ENCODE measurements at places on chromosomes 2 and 18. TPM values are rescaled to one million over a fixed set of nuclear protein-coding genes. Genes with fewer than 3 reads are reported as not detected.

C1QL2 gene
- total RNA-seq = not detected

GRCh38 chr2:12261986-12262680, 454.6 kb upstream of the TRIB2 start:
- DNase-seq = no peak
- H3K4me1 ChIP-seq = peaks cover 25% of the 10 kb centered on the region
- no peaks in the 10 kb centered on the region for H3K27me3 ChIP-seq
- no peak overlapping the region for H3K4me3 ChIP-seq

- no peak overlapping the region for H3K4me3 ChIP-seq
- no peaks in the 10 kb centered on the region for H3K4me1 ChIP-seq
- no peak for DNase-seq
- no peaks in the 10 kb centered on the region for H3K36me3 ChIP-seq
- H3K27ac ChIP-seq = no peak overlapping the region
- no peaks in the 10 kb centered on the region for H3K27me3 ChIP-seq
Measured at GRCh38 chr2:152506843-152507242, 171.9 kb downstream of the FMNL2 start.

DNA sequence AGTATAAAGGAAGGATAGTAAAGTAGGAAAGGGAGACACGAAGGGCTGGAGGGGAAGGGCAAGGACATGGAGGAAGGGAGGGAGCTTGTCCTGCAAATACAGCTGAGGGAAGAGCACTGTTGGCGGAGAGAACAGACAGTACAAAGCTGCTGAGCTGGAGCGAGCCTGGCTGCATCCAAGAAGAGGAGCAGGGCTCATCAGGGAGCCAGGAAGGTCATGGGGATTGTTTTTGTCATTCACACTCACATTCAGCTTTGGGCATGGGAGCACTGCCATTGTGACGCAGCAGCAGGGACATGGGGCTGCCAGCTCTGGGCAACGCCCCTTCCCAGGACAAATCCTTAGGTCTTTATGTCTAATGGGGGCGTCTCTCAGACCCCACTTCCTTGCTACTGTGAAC, 125.1 kb downstream of the COPS8 start:
- H3K4me1 ChIP-seq = peaks cover 33% of the 10 kb centered on the region
- no peak overlapping the region for H3K4me3 ChIP-seq
- no peaks in the 10 kb centered on the region for H3K27me3 ChIP-seq
- H3K27ac ChIP-seq = peak overlapping the region; percentile 84
- DNase-seq = no peak
- no peaks in the 10 kb centered on the region for H3K36me3 ChIP-seq

DNA sequence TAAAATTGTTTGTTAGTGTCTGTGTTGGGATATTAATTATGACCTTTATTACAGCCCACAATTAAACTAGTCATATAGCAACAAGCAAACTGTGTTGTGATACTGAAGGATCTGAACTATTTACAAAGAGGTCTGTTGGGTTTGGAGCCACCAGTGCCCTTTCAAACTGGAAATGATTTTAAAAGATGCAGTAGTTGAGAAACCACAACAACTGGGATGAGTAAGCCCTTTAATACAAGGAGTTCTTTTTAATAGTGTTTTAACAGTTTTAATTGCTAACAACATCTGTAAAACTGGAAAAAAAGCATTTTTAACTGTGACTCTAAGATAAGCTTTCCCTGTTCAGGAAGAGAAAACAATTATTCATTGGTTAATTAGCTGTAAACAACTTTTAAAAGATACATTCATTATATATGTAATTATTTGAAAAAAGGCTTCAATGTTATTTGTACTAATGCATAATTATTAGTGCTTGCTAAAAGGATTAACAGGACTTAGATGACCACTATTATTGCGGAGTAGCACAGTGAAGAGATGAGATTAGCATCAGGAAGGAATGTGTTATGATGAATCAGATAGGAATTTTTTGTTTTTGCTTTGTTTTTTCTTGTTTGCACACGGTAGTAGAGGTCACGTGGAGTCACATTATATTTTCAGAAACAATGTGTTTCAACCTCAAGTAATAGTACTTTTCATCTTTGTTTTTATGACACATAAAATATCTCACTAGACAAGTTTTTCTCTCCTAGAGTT, 392.7 kb upstream of the FANCL start:
- no peak for DNase-seq
- no peaks in the 10 kb centered on the region for H3K27me3 ChIP-seq
- H3K36me3 ChIP-seq = no peaks in the 10 kb centered on the region

- DNase-seq = no peak
- H3K36me3 ChIP-seq = no peaks in the 10 kb centered on the region
- H3K27ac ChIP-seq = no peak overlapping the region
- H3K27me3 ChIP-seq = no peaks in the 10 kb centered on the region
- no peak overlapping the region for H3K4me3 ChIP-seq
- no peaks in the 10 kb centered on the region for H3K4me1 ChIP-seq
Measured at GRCh38 chr2:121078899-121079298, 206.1 kb downstream of the TFCP2L1 start.

- H3K36me3 ChIP-seq = no peaks in the 10 kb centered on the region
- DNase-seq = no peak
- no peaks in the 10 kb centered on the region for H3K27me3 ChIP-seq
- no peak overlapping the region for H3K27ac ChIP-seq
Measured at GRCh38 chr2:227377467-227378351, 1.4 kb downstream of the TM4SF20 start.

NCOA1 gene
- total RNA-seq = 51.2 TPM

HOXD3 gene
- 4.2 TPM for total RNA-seq

GRCh38 chr2:172817411-172817810, 81.8 kb downstream of the RAPGEF4 start:
- no peak for DNase-seq
- no peak overlapping the region for H3K4me3 ChIP-seq
- no peaks in the 10 kb centered on the region for H3K27me3 ChIP-seq
- no peaks in the 10 kb centered on the region for H3K36me3 ChIP-seq
- no peak overlapping the region for H3K27ac ChIP-seq

GRCh38 chr2:237446338-237446665, 32.3 kb upstream of the COL6A3 start:
- H3K36me3 ChIP-seq = no peaks in the 10 kb centered on the region
- no peak overlapping the region for H3K4me3 ChIP-seq
- peaks cover 17% of the 10 kb centered on the region for H3K4me1 ChIP-seq
- peak overlapping the region; percentile 49 for H3K27ac ChIP-seq
- H3K27me3 ChIP-seq = no peaks in the 10 kb centered on the region

CYTIP gene
- total RNA-seq = 3.5 TPM

- no peak for DNase-seq
- H3K27me3 ChIP-seq = no peaks in the 10 kb centered on the region
- H3K27ac ChIP-seq = no peak overlapping the region
- peaks cover 7% of the 10 kb centered on the region for H3K4me1 ChIP-seq
- H3K4me3 ChIP-seq = no peak overlapping the region
- H3K36me3 ChIP-seq = no peaks in the 10 kb centered on the region
Measured at GRCh38 chr2:73004466-73004865, 67.0 kb downstream of the SFXN5 start.

DNA sequence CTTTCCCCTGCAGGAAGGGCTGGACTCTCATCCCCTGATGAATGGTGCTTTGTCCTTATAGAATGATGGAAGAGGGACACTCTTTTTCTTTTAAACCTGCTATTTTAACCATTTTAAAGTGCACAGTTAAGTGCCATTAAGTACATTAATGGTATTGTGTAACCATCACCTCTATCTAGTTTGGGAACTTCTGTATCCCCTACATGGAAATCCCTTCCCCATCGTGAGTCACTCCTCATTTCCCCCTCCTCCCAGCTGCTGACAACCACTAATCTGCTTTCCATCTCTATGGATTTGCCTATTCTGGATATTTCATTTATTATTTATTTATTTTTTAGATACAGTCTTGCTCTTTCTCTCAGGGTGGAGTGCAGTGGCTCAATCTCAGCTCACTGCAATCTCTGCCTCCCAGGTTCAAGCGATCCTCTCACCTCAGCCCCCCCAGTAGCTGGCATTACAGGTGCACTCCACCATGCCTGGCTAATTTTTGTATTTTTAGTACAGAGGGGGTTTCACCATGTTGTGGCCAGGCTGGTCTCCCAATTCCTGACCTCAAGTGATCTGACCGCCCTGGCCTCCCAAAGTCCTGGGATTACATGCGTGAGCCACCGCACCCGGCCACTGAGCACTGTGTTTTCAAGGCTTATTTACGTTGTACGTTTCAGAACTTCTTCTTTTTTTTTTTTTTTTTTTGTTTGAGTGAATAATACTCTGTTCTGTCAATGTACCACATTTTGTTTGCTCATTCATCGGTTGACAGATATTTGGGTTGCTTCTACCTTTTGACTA, 15.8 kb downstream of the DGKD start:
- no peaks in the 10 kb centered on the region for H3K36me3 ChIP-seq
- H3K4me1 ChIP-seq = peaks cover 20% of the 10 kb centered on the region
- DNase-seq = peak; percentile 58
- no peaks in the 10 kb centered on the region for H3K27me3 ChIP-seq

DNA sequence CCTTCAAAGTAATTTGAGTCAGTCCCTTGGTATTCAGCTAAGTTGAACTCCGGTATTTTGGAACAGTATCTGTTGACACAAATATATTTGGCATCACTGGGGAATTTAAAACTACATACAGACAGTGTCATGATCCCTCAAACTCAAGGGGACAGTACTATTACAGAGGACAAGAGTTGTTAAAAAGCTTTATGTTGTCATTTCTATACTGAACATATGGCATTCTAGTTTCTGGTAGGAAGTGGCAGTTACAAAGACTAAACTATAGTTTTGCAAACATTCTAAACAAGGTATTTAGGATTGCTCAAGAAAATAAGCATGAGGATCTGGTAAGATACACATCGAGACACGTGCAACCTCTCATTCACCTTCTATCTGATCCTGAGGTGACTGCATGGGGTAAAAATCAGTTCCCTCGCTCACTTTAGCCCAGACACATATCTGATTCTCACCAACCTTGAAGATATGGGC, 16.6 kb upstream of the CCNYL1 start:
- no peaks in the 10 kb centered on the region for H3K4me1 ChIP-seq
- H3K27ac ChIP-seq = no peak overlapping the region
- no peak overlapping the region for H3K4me3 ChIP-seq

- H3K4me1 ChIP-seq = no peaks in the 10 kb centered on the region
- no peaks in the 10 kb centered on the region for H3K27me3 ChIP-seq
- DNase-seq = no peak
Measured at GRCh38 chr18:3153107-3153704, 66.6 kb downstream of the MYOM1 start.

DNA sequence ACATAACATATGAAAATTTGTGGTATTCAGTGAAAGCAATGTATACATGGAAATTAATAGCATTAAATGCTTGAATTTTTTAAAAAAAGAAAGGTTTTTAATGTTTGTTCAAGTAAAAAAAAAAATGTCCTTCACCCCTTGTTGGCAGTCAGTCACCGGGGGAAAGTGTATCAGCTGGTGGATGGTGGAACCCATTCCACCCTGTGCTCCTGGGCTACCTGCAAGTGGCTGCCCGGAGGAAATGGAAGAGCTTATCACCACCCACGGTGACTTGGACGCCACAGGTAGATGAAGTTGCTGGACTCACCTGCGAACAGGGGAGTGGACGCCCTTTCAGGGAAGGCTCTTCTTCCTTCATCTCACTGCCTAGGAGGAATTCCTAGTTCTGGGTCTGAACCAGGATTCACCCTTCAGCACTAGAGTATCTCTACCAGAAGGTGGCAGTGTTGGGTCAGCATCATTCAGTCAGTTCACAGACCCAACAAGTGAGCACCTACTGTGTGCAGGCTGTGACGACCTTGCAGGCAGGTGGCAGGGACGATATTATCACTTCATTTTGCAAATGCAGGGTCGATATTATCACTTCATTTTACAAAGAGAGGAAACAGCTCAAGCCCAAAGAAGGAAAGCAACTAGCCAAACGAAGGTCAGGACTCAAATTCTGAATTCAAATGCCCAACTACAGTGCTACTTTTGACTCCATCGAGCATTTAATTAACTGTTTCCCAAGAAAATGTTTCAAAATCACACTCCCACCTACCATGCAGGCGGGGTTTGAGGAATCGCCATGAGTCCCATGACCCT, 35.8 kb downstream of the CIB4 start:
- H3K27me3 ChIP-seq = no peaks in the 10 kb centered on the region
- H3K27ac ChIP-seq = no peak overlapping the region
- no peak overlapping the region for H3K4me3 ChIP-seq

DNA sequence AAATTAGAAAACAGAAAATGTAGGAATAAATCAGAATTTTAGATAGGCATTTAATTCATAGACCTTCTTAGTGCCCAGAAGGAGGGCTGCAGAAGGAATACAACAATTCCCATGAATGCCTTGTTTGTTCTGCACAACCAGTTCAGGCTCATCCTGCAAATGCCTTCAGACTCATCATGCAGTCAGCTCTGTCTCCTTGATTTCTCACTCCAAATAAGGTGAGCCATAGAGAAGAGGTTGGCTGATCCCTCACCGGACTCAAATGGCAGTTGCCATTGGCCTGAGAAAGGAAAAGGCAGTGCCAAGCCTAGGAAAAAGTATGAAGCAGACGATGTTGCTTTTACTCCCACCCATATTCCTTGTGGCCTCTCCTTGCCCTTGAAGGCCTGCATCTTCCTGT, 50.3 kb downstream of the DSC3 start:
- no peaks in the 10 kb centered on the region for H3K27me3 ChIP-seq
- H3K27ac ChIP-seq = no peak overlapping the region
- H3K36me3 ChIP-seq = no peaks in the 10 kb centered on the region
- DNase-seq = no peak
- H3K4me3 ChIP-seq = no peak overlapping the region

DNA sequence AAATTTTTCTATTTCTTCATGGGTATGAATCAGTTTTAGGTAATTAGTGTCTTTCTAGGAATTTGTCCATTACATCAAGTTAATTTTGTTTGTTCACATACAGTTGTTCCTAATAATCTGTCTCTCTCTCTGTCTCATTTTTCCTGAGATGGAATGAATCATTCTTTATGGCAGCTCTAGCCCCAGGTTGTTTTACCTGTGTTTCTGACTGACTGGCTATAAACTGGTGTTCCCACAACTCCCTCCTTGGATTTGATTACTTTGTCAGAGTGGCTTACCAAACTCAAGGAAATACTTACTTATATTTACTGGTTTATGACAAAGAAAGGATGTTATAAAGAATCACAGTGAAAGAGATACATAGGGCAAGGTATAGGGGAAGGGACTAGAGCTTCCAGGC, 15.1 kb downstream of the ADNP2 start:
- H3K4me1 ChIP-seq = no peaks in the 10 kb centered on the region
- H3K4me3 ChIP-seq = no peak overlapping the region
- no peaks in the 10 kb centered on the region for H3K27me3 ChIP-seq
- no peak for DNase-seq
- no peak overlapping the region for H3K27ac ChIP-seq

GRCh38 chr2:26822877-26823276, 25.1 kb upstream of the DPYSL5 start:
- no peak overlapping the region for H3K27ac ChIP-seq
- no peaks in the 10 kb centered on the region for H3K27me3 ChIP-seq
- no peaks in the 10 kb centered on the region for H3K36me3 ChIP-seq
- H3K4me1 ChIP-seq = no peaks in the 10 kb centered on the region

DNA sequence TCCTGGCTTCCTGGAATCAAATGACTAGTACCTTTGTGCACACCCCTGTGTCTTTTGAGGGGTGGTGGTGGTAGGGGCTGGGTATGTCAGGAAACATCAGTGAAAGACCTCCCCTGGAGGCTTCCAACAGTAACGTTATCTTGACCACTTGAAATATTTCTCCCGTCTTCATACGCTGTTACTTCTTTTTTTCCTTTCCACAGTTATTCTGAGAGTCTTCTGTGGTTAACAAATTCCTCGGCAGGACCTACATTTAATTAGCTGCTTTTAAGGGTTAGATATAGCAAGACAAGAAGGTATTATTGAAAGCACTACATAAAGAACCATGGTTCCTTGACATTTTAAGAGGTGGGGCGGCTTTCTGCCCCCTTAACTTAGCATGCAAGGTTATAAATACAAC, 34.6 kb downstream of the UGP2 start:
- no peak overlapping the region for H3K4me3 ChIP-seq
- DNase-seq = no peak
- no peak overlapping the region for H3K27ac ChIP-seq
- no peaks in the 10 kb centered on the region for H3K27me3 ChIP-seq

All from sigmoid colon (tissue), 7 donors.